ENCODE measurements at places on chromosomes 6 and 20.

DNA sequence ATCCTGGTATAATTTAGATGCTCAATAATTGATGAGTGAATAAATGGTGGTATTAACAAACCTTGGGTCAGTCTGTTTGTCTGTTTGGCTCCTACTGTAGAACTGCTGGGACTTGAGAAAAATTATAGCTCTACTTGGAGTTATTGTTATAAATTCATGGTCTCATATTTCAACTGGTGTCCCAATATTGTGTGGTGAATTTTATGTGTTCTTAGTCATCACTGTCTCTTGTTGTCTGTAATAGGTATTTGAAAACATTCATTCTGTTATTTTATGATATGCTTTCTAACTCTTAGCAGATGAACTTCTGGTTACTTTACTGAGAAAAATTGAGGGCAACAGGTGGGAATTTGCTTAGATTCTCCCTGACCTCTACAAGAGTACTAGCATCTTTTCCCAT lies 221.4 kb downstream of the CDKAL1 start:
- DNase-seq = no peak

DNA sequence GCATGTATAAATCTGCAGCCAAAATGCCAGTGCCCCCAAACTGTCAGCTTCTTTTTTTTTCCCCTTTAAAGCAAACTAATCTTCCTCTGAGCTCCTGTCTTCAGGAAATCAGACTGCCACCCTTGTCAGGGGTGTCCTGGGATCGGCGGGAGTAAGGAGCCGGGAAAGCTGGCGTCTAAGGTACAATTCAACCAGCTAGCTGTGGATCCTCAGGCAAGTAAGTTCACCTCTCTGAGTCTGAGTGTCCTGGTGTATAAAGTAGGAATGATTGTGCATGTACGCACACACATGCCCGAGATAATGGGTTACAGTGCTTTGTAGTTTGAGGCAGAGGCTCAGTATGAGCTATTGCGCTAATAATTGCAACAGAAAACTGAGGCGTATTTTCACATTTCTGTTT lies 98.3 kb downstream of the ANKRD60 start:
- DNase-seq = no peak

DNA sequence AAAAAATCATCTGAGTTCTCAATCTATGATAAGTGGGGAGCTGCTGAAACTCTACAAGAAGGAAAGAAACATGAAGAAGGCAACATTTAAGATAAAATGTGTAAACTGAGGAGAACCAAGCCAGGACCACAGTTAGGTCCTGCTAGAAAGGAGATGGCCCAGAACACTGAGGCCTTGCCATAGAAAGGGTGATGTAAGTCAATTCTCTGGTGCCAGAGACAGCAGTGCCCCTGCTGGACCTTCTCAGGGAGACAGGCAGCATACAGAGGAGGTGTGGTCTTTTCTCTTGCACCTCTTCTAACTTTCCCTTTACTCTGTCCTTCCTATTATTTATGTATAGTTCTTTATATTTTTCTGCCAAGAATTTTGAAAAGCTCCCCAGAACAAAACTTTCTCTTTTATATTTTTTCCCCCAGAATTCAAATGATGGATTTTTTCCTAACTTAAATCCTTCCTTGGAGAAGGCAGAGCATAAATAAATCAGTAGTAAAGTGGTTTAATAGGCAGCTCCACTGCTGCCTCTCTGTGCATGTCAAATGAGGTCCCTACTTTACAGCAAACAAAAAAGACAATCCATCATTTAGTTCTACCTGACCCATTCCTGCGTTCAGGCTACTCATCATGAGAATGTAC lies 9.0 kb downstream of the UQCC2 start:
- DNase-seq = peak; percentile 53

DNA sequence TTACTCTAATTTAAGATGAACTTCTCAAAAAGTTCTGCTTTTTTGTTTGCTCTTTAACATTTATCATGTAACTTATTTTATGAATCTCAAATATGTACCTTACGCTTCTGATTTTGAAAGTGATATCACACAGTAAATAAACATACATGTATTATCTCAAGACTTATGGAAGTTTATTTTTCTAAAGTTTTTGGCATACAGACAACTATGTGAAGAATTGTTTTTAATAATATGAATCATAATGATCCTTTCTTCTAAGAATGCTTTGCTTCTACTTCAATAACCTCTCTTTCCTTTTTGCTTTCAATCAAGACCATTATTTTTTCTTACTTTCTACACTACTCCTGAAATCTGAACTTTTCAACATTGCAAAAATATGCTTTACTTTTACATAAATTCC lies 816.4 kb downstream of the EYS start:
- no peak for DNase-seq

GRCh38 chr6:130796313-130796905 lies 30.8 kb upstream of the SMLR1 start:
- no peak for DNase-seq

- DNase-seq = no peak
These were observed 154.7 kb upstream of the LAMP5 start for GRCh38 chr20:9359561-9360308.

GRCh38 chr6:150298030-150298380 lies 70.8 kb upstream of the IYD start:
- no peak for DNase-seq

DNA sequence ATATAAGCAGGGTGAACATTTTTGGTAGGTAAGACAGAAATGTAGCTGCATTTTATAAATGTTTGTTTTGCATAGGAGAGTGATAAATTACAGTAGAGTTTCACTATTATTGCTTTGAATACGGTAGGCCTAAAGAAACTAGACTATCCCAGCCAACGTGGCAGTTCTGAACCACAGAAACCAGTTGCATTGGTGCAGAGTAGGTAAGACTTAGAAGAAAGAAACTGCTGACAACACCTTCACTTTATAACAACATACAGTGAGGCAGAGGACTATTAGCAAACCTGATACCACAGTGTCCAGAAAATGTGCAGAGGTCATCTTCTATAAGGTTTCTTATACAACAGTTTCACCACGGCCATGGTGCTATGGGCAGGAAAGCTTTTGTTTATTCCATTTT lies 566.1 kb downstream of the KIF16B start:
- DNase-seq = no peak

- no peak for DNase-seq
These were observed 380.8 kb upstream of the IMPG1 start for GRCh38 chr6:76453270-76453669.

GRCh38 chr6:164859816-164860215 lies 449.6 kb downstream of the C6orf118 start:
- no peak for DNase-seq

DNA sequence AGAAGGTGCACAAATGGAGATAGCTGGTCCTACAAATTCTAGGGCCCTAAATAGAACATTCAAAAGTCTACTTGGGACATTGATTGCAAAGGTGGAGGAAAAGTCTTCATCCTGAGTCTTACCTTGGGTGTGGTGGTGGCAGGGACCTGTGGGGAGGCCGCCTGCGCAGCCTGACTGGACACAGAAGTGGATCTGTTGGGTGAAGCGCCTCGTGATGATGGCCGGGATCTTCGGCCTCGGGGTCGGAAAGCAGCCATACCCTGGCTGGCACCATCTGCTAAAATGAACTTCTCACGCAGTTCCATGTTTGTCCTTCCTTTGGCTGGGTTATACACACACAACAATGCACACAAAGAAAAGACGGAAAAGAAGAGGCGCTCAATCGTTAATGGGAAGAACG lies 179.2 kb downstream of the DST start:
- no peak for DNase-seq

DNA sequence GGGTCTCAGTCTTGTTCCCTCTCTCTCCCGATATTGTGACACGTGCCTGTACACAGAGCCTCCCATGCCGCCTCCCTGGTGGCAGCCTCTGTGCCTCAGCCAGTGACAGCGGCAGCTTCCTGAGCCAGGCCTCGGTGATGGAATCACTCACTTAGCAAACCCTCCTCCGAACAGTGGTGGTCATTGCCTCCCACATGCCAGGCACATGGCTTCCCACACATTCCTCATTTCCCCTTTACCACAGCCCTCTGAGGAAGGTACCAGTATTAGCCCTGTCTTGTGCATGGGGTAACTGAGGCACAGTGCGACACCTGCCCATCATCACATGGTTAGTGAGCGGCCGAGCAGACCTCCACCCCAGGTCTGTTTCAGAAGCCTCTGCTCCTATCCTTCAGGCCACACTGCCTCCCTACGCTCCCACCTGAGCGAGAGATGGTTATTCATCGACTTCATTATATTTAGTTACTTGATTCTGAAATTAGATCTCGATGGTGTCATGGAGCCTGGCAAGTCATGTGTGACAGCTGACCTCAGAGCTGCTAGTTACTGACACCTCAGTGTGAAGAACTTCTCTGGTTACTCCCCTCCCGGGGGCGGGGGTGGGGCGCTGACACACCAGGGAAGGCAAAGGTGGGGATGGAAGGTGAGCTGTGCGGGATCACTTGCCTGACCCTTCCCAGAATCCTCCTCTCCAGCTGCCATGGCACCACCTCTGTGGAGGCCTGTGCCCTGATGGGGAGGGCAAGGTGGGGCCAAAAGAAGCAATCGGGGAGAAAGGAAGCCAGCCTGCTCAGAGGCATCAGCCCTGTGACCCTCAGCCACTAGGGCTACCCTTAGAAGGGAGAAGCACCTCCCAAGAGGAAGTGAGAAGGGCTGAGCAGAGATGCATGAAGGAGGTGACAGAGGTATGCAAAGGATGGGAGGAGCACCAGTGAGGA lies 17.9 kb downstream of the MDGA1 start:
- peak; percentile 84 for DNase-seq

GRCh38 chr6:169960521-169960885 lies 209.1 kb downstream of the ERMARD start:
- no peak for DNase-seq

DNA sequence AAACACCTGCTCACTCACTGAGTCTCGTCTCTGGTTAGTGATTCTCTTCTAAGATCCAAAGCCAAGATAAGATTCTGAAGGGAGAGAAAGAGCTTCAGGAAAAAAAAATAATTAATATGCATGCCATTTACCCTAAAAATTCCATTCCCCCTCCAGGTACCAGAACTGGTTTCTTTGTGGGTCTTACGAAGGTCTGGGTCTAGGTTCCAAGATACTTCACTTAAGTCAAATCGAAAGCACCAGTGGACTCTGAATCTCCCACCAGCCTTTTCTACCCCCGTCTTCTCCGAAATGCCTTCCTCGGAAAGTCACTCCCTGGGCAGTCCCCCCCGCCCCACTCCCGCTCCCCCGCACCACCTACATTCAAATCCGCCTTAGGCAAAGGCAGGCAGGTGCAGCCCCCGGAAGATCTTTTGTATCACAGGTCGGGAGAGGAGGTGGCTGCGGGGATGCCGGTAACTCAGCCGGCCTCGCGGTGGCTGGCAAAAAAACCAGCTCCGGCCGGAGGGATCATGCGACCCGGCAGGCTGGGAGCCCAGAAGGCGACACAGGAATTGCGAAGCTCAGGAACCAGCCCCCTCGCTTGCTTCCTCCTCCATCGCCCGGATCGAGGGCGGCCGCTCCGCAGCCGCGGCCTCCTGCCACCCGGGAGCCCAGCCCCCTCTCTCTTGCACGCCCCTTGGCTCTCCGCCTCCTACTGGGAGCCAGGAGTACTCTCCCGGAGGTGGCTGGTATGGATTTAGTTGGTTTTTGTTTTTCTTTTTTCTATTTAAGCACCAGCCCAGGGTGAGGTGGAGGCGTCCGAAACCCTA lies at the start of gene BCL2L1:
Gene BCL2L1, minus strand, starts transcription at position 612 of the 812 bp plus-strand sequence. CDS start 650 bp downstream, outside the sequence.
- DNase-seq = peak; percentile 72

DNA sequence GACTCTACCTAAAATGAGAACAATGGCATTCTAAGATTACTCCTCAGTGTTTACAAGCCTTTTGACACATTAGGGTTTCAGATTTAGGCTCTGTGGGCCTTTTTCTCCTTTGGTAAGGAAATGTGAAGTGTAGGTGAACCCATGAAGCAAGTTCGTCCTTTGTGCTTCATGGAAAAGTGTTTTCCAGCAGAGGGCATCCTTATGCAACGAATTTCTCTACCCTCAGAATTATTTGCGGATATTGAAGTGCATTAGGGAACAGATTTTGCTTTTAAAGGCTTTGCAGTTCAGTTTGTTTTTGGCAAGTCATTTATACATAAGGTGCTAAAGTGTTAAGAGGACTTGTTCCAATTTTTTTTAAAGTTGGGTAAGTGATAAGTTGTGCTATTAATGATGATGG lies 55.7 kb upstream of the FERMT1 start:
- DNase-seq = no peak

- no peak for DNase-seq
These were observed 461.0 kb upstream of the JARID2 start for GRCh38 chr6:14784596-14785492.

GRCh38 chr20:23446505-23446904 lies 6.2 kb downstream of the CST11 start:
- no peak for DNase-seq

DNA sequence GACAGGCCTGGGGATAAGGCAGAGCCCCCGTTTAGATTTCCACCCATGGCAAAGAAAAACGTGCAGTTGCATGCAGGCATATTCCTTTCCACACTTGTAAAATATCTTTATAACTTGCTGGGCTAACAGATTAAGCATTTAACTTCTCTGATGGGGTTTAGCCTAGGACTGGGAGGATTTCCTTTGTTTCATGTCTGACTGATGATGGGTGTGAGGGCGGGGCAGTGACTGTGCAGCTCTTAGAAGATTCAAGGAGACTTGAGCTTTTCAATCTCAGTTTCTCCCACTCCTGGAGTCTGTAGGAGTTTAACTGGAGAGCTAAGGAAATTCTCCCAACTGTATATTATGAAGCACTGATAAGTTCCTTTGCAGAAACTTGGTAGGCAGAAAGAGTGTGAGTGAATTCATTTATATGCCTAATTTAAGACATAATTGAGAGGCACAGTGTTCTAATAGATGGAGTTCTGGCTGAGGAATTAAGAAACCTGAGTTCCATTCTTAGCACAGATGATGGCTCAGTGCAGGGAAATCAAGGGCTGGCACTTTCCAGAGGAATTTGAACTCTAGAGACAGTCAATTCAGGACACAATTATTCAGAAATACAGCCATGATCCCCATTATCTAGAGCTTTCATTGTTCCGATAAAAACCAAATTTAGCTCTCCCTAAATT lies 214.6 kb upstream of the CNR1 start:
- no peak for DNase-seq

GRCh38 chr6:167295495-167296292 lies 4.6 kb downstream of the UNC93A start:
- no peak for DNase-seq

DNA sequence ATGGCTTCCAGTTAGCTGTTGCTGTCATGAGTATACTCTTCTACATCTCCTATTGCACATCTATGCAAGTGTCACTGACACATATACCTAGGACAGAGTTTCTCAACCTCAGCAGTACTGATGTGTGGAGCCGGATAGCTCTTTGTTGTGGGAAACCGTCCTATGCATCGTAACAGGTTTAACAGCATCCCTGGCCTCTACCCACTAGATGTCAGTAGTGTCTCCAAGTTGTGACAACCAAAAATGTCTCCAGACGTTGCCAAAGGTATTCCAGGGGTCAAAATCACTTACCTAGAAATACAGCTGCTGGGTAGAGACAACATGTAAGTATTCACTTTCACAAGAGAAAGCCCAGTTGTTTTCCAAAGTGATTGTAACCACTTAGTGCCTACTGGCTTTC lies 637.6 kb downstream of the RNF144B start:
- no peak for DNase-seq

- DNase-seq = peak; percentile 71
These were observed 39.4 kb upstream of the RFPL4B start for GRCh38 chr6:112307707-112308106.
